ENCODE measurements at places on chromosomes 4 and X. TPM values are rescaled to one million over a fixed set of nuclear protein-coding genes. Genes with fewer than 3 reads are reported as not detected.

Gene CXorf38
- 6.2 TPM for total RNA-seq

Gene AWAT2
- not detected for total RNA-seq

Gene CLDN34
- not detected for total RNA-seq

Gene FAM9A
- not detected for total RNA-seq

Gene SAGE1
- total RNA-seq: not detected

Gene ENAM
- total RNA-seq: 11.1 TPM

Gene KIT
- 2.3 TPM for total RNA-seq

Gene LRP2BP
- total RNA-seq: 1.5 TPM

Gene CTAG1A
- not detected for total RNA-seq

Gene CDX4
- not detected for total RNA-seq

Gene TEX13C
- total RNA-seq: not detected

Gene CPLX1
- total RNA-seq: 9.4 TPM

Gene PROM1
- total RNA-seq: 12.6 TPM

Gene XKRX
- total RNA-seq: 0.11 TPM

Gene NUDT10
- 0.35 TPM for total RNA-seq

DNA sequence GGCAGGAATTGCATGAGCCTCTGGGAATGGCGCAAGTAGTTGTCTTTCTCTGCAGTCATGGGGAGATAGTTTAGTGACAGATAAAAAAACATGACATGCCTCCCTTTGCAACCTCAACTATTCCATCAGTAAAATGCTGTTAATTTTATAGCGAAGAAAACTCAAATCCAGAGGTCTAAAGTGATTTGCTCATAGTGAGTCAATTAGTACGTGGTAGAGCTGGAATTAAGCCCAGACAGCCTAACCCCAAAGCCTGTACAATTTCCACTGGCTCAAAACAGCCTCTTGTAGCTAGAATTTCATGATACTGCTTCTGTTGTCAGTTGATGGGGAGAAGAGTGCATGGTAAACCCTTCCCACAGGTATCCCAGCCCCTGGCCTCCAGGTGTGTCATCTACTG lies 81.3 kb upstream of the TRPC5 start:
- no peak for DNase-seq

GRCh38 chrX:17682259-17682658 lies 55.0 kb upstream of the SCML1 start:
- DNase-seq: no peak

- no peak for DNase-seq
Measured at GRCh38 chr4:3329887-3330286, 37.1 kb downstream of the RGS12 start.

GRCh38 chrX:119757979-119758730 lies at the start of gene SOWAHD:
Gene SOWAHD, plus strand, starts transcription at chrX:119758588. Its CDS starts 80 bp downstream, at chrX:119758668.
- peak; percentile 85 for DNase-seq

DNA sequence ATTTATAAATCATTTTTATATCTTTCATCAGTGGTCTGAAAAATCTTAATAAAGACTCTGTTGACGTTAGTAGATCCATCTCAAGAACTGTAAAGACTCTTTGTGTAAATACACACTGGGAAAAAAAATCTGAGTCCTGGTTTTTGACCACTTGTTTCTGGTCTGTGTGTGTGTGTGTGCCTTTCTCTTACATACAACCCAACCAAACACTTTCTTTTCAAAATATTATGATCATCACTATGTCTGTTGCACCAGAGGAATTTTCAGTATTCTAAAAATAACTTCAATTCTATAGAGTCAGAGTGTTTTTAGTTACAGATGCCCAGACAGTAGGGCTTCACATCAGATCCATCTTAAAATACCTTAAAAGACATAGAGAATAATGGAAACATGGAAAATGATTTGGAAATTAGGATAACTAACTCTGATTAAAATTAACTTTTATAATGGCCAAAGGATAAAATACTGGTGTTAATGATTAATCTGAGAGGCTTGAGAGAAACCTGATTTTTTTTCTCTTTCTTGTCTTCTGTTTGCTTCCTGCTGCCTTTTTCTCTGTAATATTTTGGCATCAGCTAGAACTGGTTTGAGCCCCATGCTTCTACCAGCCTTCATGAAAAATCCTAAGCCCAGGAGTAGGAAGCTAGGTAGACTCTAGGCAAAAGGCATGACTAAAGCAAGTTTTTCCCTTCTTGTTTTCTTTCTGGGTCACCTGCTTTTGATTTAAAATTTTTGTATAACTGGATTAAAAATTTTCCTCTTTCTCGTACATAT lies 99.7 kb downstream of the ATXN3L start:
- no peak for DNase-seq

DNA sequence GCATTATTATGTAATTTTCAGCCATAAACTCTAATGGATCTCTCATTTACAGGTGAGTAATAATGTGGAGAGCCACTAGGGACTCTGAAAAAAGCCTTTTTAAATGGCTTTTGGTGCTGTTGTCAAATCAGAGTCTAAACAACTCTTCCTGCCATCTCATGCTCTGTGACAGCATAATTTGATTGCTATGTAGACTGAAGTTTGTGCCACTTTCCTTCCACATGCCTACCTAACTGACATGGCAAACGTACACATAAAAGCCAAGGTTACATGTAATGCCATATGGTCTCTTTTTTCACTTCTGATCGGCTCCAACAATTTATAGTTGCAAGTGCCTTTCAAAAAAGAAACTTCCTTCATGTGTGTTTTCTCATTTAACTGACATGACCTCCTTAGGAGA lies 94.3 kb downstream of the SH2D1A start:
- no peak for DNase-seq

- no peak for DNase-seq
Measured at GRCh38 chrX:108020631-108021030, 24.2 kb upstream of the VSIG1 start.

DNA sequence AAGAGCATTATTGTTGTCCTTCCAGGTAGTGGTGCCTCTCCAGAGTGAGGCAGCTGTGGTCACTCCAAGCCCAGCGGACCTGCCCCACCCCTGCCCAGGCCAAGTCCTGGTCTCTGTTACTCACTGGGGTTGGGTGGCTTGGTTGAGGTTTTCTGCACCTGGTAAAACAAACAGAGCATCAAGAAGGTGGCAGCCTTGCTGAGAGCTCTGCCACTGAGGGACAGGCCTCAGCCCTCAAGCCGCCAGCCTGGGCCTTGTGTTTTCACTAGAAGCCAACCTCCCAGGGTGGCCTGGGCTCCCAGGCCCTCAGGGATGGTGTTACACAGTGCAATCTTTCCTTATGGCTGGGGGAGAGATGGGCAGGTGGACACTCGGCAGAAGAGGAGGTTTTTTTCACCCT lies 182.7 kb downstream of the BCOR start:
- DNase-seq: no peak

GRCh38 chrX:45267007-45267406 lies 66.3 kb upstream of the DIPK2B start:
- DNase-seq: no peak

DNA sequence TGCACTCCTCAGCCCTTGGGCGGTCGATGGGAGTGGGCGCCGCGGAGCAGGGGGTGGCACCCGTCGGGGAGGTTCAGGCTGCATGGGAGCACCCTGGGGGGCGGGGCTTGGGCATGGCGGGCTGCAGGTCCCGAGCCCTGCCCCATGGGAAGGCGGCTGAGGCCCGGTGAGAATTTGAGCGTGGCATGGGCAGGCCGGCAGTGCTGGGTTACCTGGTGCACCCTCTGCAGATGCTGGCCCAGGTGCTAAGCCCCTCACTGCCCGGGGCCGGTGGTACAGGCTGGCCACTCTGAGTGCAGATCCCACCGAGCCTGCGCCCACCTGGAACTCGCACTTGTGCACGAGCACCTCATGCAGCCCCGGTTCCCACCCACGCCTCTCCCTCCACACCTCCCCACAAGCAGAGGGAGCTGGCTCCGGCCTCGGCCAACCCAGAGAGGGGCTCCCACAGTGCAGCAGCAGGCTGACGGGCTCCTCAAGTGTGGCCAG lies 556.3 kb downstream of the GALNTL6 start:
- DNase-seq: no peak

DNA sequence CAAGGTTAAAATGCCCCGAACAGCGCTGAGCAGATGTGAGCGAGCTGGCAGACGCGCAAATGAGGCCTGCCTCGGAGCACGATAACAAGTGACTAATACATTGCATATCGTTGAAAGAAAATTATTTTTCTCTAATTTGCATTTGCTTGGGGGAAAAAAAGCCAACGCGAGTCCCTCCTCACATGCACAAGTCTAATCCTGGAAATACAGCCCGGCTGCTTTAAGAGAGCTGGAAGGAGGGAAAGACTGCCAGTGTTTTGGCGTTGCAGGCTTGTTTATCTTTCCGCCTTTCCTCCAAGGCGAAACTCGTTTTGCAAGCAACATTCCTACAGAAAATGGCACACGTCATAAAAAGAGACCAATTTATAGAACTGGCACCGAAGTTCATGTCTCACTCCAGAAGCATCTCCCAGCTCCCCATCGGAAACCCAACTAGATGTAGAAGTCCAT lies 12.6 kb downstream of the BCOR start:
- DNase-seq: no peak

- DNase-seq: no peak
Measured at GRCh38 chr4:31918891-31919290, 1198.7 kb downstream of the PCDH7 start.

- no peak for DNase-seq
Measured at GRCh38 chrX:1153940-1154339, 58.5 kb downstream of the CRLF2 start.

DNA sequence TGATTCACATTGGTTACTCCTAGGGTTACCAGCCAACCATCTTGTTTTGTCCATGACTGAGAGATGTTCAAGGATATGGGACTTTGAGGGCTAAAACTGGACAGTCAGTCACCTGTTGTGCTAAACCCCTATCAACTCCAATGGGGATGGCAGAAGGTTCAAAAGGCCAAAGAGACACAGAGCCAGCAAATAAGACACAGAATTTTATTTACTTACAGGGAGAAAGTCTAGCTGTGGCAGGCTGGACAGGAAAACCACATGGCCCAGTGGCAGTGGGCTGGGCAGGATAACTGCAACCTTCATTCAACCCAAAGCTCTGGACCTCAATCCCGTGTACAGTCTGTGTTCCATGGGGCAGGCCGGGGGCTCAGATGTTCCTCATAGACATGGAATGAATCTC lies 326.7 kb upstream of the RPS6KA3 start:
- DNase-seq: no peak

GRCh38 chrX:84216881-84217280 lies 28.9 kb upstream of the RPS6KA6 start:
- DNase-seq: no peak

DNA sequence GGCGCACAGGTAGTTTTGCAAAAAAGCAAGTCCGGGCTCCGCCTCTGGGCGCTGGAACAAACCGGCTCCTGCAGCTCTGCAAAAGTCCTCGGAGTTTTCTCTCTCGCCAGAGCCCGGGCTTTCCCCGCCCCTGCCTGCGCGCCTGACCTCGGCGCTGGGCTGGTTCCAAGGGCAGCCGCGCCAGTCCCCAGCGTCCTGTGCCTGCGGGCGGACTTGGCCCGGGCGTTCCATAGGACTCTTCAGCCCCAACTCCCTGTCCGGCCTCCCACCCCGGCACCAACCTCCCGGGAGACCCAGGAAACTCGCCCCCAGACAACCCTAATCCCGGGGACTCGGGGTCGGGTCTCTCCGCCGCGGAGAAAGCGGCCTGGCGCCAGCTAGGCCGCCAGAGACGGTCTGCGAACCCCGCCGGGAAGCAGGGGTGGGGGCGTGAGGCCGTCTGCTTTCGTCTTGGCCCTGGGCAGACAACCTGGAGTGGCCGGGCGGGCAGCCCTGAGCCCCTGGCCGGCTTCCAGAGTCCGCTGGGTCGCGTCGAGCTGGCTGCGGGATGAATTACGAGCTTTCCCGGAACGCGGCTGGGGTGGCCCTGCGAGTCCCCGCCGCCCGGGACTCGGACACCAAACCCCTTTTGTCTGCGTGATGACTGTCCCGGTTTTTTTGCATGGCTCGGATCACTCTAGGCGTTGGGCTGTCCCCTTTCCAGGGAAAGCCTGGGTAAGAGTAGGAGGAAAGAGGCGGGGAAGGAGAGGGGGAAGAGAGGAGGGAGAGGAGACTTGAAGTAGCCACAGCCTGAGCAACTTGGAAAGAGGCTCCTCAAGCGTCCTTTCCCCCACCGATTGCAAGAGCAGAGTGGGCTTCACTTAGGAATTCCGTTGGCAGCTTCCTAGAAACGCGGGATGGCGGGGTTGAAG lies 916 bp downstream of the MXRA5 start:
- DNase-seq: no peak

GRCh38 chr4:38034986-38035882 lies 75.0 kb downstream of the PTTG2 start:
- DNase-seq: no peak

DNA sequence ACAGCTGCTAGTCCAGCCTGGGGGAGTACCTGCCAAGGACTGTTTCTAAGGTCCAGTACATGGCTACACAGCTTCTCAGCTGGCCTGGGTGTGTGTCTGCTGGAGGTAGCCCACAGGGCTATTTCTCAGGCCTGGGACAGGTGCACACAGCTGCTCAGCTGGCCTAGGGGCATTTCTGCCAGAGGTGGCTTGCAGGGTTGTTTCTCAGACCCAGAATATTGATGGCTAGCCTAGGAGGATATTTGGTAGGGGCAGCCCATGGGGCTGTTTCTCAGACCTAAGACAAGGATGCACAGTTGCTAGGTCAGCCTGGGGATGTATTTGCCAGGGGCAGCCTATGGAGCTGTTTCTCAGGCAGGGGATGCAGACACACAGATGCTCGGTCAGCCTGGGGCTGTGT lies 29.4 kb downstream of the RAB28 start:
- peak; percentile 58 for DNase-seq

GRCh38 chr4:69484011-69484410 lies 11.7 kb downstream of the UGT2B4 start:
- no peak for DNase-seq

DNA sequence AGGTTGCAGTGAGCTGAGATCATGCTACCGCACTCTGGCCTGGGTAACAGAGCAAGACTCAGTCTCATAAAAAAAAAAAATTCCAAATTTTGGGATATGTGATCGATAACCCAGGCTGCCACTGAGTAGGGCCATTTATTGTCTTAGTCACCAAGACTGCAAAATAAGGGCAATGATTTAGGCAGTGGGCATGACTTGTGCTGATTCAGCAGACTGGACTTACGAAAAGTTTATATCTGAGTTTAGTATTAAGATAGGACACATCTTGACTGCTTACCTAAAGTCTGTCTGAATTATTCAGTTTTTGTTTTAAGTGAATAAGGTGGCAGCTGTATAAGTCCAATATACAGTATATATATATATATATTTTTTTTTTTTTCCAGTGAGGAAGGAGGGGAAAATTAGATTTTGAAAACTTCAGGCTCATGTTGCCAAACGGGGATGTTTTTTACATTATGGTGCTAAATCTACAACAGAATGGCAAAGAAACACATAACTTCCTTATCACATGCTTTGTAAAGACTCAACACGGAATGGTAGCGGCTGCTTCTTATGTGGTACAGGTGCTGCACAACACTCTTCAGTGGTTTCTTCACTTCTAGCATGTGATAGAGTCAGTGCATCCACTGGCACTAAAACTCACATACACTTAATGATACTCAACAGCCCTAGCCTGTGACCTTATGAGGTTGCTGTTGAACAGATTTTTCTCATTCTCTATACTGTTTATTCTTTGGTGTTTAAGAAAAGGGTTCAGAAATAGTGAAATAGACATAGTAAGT lies 6.5 kb downstream of the TEX13D start:
- DNase-seq: no peak

- DNase-seq: no peak
Measured at GRCh38 chr4:173464481-173464880, 65.5 kb downstream of the HAND2 start.
